ENCODE measurements at places on chromosomes 13 and 19.

DNA sequence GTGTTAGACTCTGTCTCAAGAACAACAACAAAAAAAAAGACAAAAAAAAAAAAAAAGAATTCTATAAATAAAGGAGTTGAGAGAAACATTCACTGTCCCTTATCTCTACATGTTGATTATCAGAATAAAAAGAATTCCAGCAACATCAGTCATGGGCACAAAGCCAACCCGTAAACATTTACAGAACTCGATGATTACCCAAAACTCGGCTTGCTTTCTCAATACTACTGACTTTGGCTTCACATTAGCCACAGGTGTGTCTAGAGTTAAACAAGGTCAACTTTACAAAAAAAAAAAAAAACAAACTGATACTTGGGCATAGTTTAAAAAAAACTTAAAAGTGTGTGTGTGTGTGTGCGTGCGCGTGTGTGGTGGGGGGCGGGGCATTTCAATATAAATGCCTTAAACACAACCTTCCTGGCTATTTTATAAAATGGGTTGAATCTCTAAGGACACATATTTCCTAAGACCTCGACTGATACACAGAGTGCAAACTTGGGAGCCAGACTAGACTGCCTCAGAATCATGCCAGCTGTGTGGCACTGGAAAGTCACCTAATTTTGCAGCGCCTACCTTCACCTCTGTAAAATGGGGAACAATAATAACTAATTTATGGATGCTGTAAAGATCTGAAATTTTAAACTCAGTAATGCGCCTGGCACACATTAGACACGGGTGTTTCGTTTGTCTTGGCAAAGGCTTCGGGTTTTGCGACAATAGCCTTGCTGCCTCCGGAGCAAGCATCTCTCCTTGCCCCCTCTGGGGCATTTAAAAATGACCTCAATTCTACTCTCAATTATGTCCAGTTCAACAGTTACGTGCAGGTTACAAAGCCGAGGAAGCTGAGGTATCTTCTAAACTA lies 922 bp downstream of the EBPL start:
- DNase-seq = no peak

- DNase-seq = no peak
Observed at GRCh38 chr19:20969898-20970297, 46.8 kb downstream of the ZNF85 start.

- no peak for DNase-seq
Observed at GRCh38 chr19:4910594-4911281, 1.4 kb downstream of the UHRF1 start.

- DNase-seq = no peak
Observed at GRCh38 chr19:31266731-31267130, 82.5 kb downstream of the TSHZ3 start.

- DNase-seq = no peak
Observed at GRCh38 chr19:49637821-49638738, 1.9 kb downstream of the RRAS start.

DNA sequence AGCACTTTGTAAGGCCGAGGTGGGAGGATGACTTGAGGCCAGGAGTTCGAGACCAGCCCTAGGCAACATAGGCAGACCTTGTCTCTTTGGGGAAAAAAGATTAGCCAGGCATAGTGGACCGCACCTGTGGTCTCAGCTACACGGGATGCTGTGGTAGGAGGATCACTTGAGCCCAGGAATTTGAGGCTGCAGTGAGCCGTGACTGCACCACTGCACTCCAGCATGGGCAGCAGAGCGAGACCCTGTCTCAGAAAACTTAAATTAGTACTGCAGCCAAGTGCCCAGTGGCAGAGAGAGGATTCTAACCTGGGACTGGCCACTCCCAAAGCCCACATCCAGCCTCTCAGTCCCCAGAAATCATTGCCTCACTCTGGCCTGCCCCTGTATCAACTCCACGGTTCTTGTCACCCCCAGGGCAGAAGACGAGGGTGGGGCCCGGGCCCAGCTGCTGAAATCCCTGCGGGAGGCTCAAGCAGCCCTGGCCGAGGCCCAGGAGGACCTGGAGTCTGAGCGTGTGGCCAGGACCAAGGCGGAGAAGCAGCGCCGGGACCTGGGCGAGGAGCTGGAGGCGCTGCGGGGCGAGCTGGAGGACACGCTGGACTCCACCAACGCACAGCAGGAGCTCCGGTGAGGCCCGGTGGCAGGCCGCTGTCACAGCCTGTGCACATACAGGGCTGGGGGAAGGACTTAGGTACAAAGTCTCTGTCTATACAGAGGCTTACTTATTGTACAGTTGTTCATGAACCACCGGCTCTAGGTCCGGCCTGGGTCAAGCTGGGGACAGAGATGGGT lies 53.4 kb downstream of the KCNC3 start:
- DNase-seq = no peak

DNA sequence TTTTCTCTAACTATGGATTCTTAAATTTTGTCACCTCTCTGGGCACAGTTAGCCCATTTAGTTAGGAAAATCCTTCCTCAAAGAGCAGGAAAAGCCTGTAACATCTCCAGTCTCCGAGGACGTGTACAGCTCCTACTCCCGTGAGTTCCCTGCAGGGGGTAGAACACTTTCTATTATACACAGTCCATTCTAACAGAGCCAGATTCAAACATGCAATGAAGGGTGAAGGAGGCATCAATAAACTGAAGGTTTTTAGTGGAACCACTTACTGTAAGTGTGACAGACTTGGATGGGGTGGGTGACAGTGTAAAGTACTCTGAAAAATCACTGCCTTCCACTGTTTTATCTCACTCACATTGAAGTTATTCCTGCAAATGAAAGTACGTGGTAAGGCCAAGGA lies 204.7 kb upstream of the DACH1 start:
- DNase-seq = no peak
